ENCODE measurements at places on chromosomes 5 and 9. TPM values are rescaled to one million over a fixed set of nuclear protein-coding genes. Genes with fewer than 3 reads are reported as not detected.

The SPATA31E1 gene
- not detected for total RNA-seq

The SLC6A3 gene
- 1.5 TPM for total RNA-seq

The SOHLH1 gene
- not detected for total RNA-seq

The ATG12 gene
- 36.9 TPM for total RNA-seq

The NFIB gene
- total RNA-seq: 10.5 TPM

The SPATA31D4 gene
- total RNA-seq: not detected

The CCDC192 gene
- not detected for total RNA-seq

The PHAX gene
- total RNA-seq: 60.0 TPM

The KIF24 gene
- total RNA-seq: 3.7 TPM

The KCNIP1 gene
- total RNA-seq: not detected

The ADAMTS2 gene
- 0.08 TPM for total RNA-seq

The GABRP gene
- not detected for total RNA-seq

The PDE6A gene
- total RNA-seq: 0.30 TPM

The PCDHGA2 gene
- total RNA-seq: 0.46 TPM

The TRIM7 gene
- 41.9 TPM for total RNA-seq

The C9 gene
- not detected for total RNA-seq

The SNCAIP gene
- total RNA-seq: not detected

The SHC3 gene
- total RNA-seq: 0.22 TPM

The SPINK6 gene
- total RNA-seq: 0.27 TPM

The ACSL6 gene
- total RNA-seq: 0.15 TPM

The B4GALT7 gene
- 24.9 TPM for total RNA-seq

The RNF180 gene
- 0.42 TPM for total RNA-seq

The NNT gene
- total RNA-seq: 10.7 TPM

The CCDC127 gene
- total RNA-seq: 5.8 TPM

The ZNF474 gene
- 0.21 TPM for total RNA-seq

The TNFSF8 gene
- total RNA-seq: not detected

The RAD50 gene
- total RNA-seq: 34.2 TPM

The KIF4B gene
- total RNA-seq: 0.02 TPM

The ARL14EPL gene
- total RNA-seq: 0.10 TPM

The OR13C5 gene
- total RNA-seq: not detected

The DNAJA1 gene
- total RNA-seq: 252 TPM

The C9orf50 gene
- total RNA-seq: not detected

The IFNA4 gene
- not detected for total RNA-seq

Data from A549 treated with dexamethasone at 1 μM for 4 hours (cell line).